Motor neuron (in vitro differentiated cells): ENCODE measurements at places on chromosomes 7 and 10.

- ATAC-seq = no peak
Measured at GRCh38 chr10:24848195-24848594, 104.2 kb downstream of the PRTFDC1 start.

- no peak for ATAC-seq
Measured at GRCh38 chr10:130889240-130889639, 422.3 kb downstream of the TCERG1L start.

DNA sequence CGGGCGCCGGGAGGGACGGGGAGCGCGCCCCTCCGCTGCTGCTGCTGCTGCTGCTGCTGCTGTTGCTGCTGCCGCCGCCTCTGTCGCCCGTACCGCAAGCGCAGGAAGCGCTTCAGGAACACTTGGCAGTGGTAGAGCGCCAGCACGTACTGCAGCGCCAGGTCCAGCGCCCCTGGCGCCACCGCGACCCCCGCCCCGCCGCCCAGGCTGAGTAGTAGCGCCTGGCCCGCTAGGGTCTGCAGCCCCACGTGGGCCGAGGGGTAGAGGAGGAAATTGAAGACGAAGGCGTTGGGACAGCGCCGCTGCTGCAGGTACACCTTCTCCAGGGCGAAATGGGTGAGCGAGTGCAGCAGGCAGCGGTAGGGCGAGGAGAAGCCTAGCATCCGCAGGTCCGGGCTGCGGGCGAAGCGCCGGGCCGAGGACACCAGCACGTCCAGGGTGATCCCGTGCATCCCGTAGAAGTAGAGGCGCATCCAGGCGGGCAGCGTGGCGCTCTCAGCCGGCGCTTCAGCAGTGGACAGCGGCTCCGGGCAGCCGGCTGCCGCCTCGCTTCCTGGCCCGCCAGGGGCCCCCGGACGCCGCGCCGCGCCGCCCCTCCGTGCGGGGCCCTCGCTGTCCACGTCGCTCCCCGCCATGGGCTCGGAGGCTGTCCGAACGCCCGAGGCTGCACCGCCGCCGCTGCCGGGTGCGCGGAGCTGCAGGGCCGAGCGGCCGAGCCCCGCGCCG is at the start of gene TMEM229A:
TMEM229A (minus strand) TSS at position 699 of the 726 bp plus-strand sequence; CDS start at position 635, 64 bp downstream.
- ATAC-seq = peak; percentile 82

GRCh38 chr10:9076066-9076465 is 1021.6 kb downstream of the GATA3 start:
- ATAC-seq = no peak

- ATAC-seq = no peak
Measured at GRCh38 chr10:101779544-101780186, 3.6 kb downstream of the NPM3 start.

DNA sequence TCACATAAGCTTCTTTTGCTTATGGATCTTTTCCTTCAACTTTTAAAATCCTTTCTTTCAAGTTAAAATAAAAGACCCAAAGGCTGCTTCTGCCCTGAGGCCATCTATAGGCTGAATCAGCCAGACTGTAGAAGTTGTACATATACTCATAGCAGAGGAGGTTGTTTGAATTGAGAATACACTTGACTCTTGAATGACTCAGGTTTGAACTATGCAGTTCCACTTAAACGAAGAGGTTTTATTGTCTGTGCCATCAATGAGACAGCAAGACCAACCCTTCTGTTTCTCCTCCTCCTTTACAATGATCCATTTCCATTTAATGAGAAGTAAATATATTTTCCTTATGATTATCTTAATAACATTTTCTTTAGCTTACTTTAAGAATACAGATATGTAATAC is 5.8 kb downstream of the ZNF365 start:
- peak; percentile 64 for ATAC-seq

GRCh38 chr7:92313055-92313454 is 67.3 kb downstream of the ANKIB1 start:
- ATAC-seq = no peak

- ATAC-seq = peak; percentile 72
Measured at GRCh38 chr7:106111655-106112117, 426 bp downstream of the SYPL1 start.

DNA sequence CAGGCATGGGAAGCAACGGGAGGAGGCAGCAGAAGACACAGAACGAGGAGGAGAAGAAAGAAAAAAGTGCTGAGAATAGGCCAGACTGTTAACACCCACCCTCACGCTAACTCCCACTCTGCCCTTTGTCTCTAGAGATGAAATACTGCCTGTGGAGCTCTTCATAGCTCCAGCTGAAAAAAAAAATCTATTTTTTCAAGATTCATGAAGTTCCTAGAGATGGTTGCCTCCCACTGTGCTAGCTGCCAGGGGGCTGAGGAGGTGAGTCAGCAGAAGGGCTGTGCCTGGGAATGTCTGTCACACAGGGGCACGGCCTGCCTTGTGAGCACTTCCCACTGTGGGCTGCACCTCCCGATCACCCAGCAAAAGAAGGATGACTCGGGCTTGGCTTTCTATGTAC is 144.5 kb downstream of the RNF216 start:
- peak; percentile 95 for ATAC-seq

DNA sequence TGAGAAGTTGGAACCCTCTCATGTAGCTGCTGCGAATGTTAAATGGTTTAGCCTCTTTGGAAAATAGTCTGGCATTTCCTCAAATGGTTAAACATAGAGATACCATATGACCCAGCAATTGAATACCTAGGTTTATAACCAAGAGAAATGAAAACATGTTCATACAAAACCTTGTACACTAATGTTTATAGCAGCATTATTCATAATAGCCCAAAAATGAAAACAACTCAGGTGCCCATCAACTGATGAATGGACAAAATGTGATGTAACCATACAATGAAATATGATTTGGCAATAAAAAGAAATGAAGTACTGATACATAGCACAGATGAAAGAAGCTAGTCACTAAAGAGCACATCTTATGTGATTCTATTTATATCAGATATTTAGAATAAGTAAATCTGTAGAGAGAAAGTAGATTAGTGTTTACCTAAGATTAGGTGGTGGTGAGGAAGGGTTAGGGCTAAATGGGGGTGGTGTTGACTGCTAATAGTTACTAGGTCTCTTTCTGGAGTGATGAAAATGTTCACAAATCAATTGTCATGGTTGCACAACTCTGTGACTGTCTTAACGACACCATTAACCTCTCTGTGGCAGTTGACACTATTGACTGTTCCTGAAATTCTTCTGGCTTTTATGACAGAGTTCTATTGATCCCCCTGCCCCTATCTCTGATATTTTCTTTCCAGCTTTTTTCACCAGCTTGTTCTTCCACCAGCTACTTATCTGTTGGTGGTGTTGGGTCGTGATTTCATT is 35.2 kb downstream of the VCL start:
- peak; percentile 79 for ATAC-seq

DNA sequence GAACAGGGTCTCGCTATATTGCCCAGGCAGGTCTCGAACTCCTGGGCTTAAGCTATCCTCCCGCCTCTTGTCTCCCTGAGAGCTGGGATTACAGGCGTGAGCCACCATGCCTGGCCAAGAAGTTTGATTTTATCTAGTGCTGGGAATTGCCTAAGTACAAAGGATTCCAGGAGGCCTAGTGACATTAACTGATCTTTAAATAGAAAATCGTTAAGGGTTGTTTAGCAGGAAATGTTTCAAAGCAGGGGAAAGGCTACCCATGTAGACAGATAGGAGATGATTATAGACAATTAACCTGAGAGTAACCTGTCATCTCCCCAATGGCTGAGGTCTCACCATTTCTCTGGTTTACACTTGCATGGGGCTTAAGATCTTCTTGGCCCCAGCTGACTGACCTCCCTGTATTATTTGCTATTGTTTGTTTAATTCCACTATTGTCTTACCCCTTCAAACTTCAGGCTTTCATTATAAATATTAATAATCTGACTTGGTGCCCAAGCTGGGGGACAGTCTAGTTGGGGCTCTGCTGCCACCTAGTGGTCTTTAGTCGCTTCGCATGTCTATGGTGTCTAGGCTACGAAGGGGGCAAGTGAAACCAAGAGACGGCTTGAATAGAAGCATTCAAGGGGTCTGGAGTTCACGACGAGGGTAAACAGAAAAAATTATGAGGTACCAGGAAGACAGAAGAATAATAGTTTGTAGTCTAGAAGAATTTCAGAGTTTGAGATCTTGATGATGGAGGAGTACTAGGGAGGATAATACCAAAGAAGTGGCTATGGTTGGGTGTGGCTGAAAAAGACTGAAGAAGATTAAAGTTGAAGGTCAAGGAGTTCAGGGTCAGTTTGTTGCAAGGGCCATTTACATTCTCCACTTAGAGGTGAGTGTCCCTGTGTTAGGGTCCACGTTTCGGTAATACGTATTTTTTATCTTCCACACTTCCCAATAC is 40.4 kb upstream of the BPGM start:
- ATAC-seq = peak; percentile 71

- no peak for ATAC-seq
Measured at GRCh38 chr10:107423903-107424302, 259.4 kb upstream of the SORCS1 start.

DNA sequence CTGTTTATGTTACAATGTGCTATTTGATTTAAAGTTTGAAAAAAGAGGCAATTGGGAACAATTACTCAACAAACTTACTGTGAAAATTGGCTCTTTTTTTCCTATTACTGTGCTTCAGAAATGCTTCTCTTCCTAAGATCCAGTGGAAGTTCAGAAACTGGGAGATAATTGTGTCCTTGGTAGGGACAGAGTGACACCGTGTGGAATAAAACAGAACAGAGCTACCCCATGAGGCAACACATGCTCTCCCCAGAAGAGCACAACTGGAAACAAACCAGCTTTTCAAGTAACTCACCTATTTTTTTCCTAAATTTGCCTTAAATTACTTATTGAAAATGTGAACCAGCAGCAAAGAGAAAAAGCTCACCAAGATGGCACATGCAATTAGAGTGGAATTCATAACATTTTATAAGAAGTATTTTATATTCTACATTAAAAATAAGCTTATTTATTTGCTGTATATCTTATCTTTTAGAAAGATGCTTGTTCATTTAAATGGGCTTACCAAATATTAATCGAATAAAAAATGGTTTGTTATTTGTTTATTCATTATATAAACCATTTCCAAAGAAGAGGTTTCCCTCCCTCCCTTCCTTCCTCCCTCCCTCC is 346.1 kb upstream of the ANKRD30A start:
- peak; percentile 76 for ATAC-seq

GRCh38 chr7:134845461-134845860 is 66.0 kb downstream of the CALD1 start:
- peak; percentile 71 for ATAC-seq

- no peak for ATAC-seq
Measured at GRCh38 chr7:143188994-143189393, 5.8 kb downstream of the TAS2R39 start.

- peak; percentile 5 for ATAC-seq
Measured at GRCh38 chr10:112951359-112952281, 1.6 kb downstream of the TCF7L2 start.

DNA sequence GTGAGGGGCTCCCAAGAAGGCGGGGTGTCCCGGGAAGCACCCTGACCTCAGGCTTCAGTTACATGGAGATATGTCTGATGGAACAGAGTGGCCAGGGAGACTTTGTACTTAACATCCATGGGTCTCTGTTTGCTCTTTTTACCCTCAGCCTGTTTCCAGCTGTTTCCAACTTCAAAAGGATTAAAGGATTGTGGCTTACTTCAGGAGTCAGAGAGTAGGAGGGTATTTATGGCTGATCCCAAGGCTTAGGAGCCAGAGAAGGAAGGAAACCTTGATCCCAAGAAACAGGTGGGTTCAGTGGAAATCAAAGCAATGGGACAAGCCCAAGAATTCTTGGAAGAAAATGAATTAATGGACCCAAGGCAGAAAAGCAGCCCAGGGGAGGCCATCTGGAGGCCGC is 37.7 kb upstream of the ZNF438 start:
- no peak for ATAC-seq

- no peak for ATAC-seq
Measured at GRCh38 chr7:70779321-70779720, 352.6 kb upstream of the GALNT17 start.

DNA sequence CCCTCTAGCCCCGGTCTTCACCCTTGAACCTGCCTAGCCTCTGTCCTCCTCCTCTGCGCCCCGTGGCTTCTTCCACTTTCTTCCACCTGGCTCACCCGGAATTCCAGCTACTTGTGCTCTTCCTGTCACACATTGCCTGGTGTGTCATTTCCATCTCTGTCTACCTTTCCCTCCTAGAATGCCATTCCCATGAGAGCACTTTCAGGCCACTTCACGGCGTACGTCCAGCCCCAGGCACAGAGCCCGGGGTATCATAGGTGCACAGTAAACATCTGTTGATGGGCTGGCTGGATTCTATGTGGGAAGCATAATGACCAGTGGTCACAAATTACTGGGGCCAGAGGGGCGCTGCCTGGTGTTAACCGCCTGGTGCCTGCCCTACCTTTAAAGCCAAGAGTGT is 161.3 kb downstream of the CUX1 start:
- no peak for ATAC-seq

- ATAC-seq = no peak
Measured at GRCh38 chr10:118251791-118252190, 90.3 kb downstream of the FAM204A start.

DNA sequence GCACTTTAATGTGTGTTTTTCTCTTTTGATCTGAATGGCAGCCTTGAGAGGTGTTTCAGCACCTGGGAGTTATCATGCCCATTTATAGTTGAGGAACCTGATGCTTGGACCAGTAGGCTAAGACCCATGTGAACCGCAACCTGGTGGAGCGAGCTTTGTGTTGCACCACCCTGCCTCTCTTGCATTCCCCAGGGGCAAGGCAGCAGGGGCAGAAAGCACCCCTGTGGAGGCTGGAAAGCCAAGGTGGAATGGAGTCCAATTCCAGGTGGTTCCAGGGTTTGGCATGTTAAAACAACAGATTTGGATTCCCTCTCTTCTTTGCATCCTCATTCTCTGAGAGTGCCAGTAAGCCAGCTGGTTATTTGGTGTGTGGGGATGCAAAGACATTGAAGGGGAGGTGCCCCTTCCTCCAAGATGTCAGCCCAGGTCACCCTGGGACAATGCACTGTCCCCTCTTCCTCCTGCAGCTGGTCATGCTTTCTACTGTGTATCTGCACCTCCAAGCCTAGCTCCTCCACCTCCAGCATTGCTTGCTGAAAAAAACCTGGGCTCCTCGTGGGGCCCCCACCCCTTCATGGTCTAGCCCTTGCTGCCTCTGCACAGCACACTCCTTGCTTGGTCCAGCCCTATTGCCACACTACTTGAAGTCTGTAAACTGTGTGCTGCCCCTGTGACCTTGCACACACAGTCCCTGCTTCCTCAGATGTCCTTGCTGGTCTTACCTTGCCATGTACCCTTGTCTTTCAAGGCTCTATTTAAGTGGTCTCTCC is 5.6 kb upstream of the CDH23 start:
- no peak for ATAC-seq

- ATAC-seq = no peak
Measured at GRCh38 chr7:137757146-137757925, 89.4 kb downstream of the DGKI start.
